Esophagus squamous epithelium (tissue), 5 donors: ENCODE measurements at places on chromosomes 6 and 20.

DNA sequence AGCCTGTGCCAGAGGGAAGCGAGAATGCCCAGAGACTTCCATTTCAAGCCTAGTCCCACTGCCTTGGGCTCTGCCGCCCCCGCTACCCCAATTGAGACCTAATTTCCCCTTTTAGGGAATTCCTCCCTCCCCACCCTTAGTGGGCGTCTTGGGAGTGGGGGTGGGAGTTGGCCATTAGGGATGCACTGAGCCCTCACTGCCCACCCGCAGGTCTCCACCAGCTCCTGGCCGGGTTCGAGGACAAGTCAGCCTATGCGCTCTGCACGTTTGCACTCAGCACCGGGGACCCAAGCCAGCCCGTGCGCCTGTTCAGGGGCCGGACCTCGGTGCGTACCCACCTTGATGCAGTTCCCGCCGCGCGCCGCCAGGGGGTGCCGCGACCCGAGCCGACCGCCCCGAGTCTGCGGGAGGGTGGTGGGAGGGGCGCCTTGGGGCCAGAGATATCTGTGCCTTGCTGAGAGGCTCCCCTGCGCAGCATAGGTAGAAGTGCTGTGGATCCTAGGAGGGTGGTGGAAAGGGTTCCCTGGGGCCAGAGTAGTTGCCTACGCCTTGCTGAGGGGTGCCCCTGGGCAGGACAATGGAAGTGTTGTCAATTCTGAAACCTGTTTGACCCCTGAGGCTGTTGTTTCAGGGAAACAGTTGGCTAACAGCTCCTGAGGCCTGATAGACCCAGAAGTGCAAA lies 9.2 kb downstream of the ITPA start:
- DNase-seq: no peak

GRCh38 chr6:129329678-129330077 lies 380.3 kb downstream of the ARHGAP18 start:
- DNase-seq: no peak

DNA sequence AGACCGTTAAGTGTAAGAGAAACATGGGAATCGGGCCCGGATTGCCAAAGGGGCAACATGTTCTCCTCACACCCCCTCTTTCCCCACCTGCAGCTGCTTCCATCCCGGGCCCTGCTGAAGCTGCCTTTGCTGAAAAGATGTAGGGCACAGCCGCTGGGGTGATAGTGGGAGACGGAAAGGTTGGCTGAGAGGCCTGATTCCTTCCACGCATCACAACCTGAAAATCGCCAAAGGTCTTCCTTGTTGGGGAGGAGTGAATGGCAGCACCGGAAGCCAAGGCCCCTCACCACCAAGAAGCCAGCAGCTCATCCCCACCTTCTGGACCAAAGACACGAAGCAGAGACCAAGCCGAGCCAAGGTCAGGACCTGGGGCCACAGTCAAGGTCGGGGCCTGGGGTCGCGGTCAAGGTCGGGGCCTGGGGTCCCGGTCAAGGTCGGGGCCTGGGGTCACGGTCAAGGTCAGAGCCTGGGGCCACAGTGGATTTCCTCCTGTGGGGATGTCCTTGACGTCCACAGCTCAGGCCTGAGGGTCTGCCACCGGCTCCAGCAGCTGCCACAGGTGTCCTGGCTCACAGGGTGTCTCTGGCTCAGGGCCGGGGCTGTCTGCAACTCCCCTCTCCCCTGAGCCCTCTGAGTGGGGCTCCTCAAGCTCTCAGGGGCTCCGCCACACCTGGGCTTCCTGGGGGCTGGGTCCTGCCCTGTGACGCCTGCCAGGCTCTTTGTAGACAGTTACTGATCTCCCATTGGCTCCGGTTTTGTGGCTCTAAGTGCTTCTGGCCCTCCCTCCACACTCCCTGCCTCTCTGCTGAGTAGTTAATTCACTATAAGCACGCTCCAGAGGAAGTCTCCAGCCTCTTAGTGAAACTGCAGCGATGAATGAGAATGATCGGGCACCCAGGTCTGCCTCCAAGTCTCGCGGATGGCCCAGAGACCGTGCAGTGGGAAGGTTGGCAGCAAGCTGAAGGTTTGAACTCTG lies 5.5 kb upstream of the CHRNA4 start:
- no peak for DNase-seq

DNA sequence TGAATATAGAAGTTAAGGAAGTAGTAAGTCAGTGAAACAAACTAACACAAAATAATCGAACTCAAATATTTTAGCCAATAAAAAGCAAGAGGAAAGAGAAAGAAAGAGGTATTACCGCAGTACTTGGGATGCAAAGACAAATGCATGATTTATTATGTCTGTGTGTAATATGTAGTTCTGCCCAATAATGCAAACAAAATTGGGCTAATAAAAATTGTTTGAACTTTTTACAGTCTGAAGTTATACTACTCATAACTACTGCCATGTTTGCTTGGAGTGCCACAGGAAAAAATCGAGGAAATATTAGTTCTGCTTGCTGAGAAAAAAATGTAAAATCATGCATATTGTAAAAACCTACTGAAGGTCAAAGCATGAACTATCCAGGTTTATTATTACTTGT lies 360.3 kb upstream of the KCNQ5 start:
- DNase-seq: no peak

DNA sequence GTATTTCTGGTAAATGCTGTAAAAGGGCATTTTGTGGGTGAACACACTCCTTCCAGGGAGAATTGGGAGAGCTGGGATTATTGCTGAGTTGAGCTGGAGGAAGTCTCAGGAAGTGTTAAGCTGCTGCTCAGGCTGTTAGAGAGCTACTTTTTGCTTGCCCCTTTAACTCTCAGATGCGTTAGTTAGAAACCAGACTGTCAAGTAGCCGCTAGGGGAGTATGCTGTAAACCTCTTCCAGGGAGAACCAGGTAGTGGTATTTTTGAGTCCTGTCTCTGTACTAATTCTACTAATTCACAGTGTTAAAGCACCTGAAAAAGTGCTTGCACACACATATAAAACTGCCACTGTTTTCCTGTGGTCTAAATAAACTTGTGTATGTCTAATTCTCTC lies 6.6 kb upstream of the GFRAL start:
- no peak for DNase-seq

DNA sequence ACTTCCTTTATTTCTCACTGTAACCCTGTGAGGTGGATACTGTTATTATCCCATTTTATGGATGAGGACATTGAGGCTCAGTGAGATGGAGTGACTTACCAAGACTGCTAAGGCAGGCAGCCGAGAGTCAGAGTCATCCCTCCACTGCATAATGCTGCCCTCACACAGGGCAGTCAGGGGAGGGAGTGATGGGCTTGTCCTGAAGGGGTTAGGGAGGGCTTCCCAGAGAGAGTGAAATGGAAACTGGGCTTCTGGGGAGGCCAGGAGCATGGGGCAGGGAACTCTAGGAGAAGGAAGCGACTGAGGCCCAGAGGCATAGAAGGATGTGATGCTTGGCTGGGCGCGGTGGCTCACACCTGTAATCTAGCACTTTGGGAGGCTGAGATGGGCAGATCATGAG lies 31.1 kb downstream of the TM9SF4 start:
- DNase-seq: no peak

GRCh38 chr20:25323496-25324246 lies 67.0 kb downstream of the ABHD12 start:
- no peak for DNase-seq

- no peak for DNase-seq
Measured at GRCh38 chr20:5146871-5147592, 20.2 kb downstream of the CDS2 start.

GRCh38 chr20:53332022-53332837 lies 261.4 kb downstream of the ZNF217 start:
- DNase-seq: no peak

- DNase-seq: no peak
Measured at GRCh38 chr6:11096109-11096508, 2.5 kb downstream of the SMIM13 start.

GRCh38 chr6:87623248-87623647 lies 33.3 kb downstream of the ORC3 start:
- no peak for DNase-seq

GRCh38 chr6:116102873-116103272 lies 2.2 kb downstream of the NT5DC1 start:
- DNase-seq: no peak

- peak; percentile 38 for DNase-seq
Measured at GRCh38 chr20:19757487-19758132, 448 bp upstream of the RIN2 start.

GRCh38 chr20:24470746-24471582 lies 1.5 kb downstream of the SYNDIG1 start:
- no peak for DNase-seq

GRCh38 chr6:30887901-30888815 lies 3.8 kb downstream of the DDR1 start:
- no peak for DNase-seq

DNA sequence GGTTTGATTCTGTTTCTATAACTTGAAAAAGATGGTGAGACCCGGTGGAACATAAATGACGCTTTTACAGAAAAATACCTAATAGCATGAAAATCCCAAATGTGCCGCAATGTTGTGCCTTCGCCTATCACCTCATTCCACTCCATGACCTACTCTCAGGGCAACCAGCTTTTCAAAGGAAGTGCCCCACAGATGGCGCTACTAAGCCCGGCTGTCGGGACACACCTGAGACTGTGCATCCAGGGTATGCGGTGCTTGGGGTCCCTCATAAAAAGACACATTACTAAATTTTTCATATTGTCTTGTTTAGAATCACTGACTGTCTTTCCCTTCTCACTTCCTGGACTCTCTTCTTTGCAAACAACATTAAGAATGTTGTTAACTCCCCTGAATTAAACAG lies 145.5 kb upstream of the RPS6KA2 start:
- no peak for DNase-seq

- no peak for DNase-seq
Measured at GRCh38 chr6:76264468-76264867, 192.0 kb upstream of the IMPG1 start.

- no peak for DNase-seq
Measured at GRCh38 chr6:16380220-16380809, 141.9 kb downstream of the GMPR start.

GRCh38 chr20:31713312-31714273 lies 9.1 kb downstream of the BCL2L1 start:
- DNase-seq: no peak

GRCh38 chr20:32592022-32592421 lies 6.9 kb upstream of the NOL4L start:
- DNase-seq: no peak

- no peak for DNase-seq
Measured at GRCh38 chr20:4666001-4666479, 55.7 kb upstream of the PRND start.

DNA sequence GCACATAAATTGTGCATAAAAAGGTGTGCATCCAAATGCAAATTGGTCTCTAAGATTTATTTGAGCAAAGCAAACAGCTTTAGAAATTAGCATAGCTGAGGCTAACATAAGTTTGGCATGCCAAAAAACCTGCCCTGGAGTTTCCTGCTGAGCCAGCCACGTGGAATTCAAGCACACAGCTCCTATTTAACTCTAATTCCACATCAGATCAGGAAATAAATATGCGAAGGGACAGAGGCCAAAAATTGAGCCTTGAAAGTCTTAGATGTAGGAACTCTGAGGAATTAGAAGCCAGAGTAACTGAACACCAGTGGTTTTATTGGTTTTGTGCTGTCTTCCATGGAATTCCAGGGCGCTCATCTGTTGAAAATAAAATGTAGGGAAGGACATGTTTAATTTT lies 19.6 kb downstream of the SOBP start:
- no peak for DNase-seq

- no peak for DNase-seq
Measured at GRCh38 chr6:37362101-37362828, 8.5 kb downstream of the RNF8 start.

GRCh38 chr6:322940-323729 lies 30.8 kb downstream of the DUSP22 start:
- no peak for DNase-seq

DNA sequence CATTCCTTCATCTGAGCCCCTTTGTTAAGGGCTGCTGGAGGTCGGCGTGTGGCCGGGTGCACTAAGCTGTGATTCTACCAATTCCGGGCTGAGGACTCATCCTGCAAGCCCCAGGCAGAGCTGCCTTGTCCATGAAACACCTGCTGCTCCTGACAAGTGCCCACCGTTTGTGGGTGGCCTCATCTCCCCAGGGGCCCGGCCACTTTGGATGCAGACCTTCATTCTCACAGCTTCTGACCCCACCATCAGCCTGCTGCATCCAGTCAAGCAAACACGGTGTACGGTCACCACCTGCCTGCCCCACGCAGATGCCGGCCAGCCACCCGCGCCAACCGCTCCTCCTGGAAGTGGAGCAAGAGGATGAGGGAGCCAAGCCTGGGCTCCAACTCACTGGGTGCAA lies 382.7 kb downstream of the THBS2 start:
- DNase-seq: no peak

DNA sequence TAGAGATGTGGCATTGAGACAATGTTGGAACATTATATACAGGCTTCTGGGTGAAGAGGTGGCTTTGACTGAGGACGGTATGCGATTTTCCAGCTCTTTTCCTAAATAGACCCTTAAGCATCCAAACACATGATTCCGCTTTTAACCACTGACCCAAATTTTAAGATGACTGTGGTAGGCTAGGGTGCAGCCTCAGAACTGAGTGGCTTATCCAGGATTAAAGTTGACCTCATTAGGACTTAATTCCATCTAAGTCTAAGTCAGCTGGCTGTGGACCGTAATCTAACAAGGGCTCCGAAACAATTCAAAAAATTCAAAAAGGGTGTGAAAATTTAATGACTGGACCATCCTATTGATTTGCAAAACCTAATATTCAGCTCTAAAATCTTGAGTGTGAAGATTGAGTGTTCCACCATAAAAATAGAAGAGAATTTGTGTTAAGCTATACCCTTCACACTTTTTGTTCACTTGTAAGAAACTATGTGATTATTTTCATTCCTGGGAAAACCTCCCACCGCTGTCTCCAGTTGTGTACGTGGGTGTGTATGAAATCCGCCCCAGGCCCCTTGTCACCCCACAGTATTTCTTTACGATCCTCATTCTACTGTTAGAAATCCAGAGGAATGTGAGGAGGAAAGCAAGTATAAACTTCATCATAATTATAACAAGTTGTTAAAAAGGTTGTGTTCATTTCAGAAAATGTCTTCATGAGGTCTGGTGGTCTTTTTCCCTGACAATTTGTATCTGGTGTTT lies 2.7 kb downstream of the PCMTD2 start:
- DNase-seq: no peak

- no peak for DNase-seq
Measured at GRCh38 chr6:167442245-167442644, 117.4 kb downstream of the TTLL2 start.

DNA sequence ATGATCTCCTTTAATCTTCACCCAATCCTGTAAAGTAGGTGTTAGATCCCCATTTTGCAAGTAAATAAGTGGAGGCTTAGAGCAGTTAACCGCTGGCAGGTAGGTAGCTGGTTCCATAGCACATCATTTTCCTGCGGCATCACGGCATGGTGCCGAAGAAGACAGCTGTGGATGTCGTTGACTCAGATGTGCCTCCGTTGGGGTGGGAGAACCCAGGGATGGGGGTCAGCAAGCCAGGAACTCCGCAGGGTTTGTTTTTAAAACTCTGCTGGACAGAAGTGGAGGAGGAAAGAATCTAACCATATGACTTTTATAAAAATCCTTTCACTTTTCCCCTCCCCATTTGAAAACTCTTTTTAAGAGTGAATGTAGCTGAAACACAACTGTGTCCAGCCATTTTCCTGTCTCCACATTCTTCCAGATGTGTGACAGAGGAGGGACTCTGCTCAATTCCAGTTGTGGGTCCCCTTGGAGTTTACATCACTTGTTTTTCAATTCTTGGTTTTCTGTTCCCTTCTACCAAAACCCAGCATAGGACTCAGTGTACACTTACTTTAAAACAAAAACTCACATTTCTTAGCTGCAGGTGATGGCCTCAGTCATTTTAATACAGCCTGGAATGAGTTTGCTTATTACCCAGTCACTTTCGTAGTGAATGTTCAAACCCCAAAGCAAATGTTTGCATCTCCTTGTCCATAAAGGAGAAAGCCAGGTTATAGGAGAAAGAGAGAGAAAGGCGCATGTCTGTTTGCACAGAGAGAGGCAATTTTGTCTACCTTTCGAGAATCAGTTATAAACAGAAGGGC lies 27.6 kb upstream of the PI16 start:
- DNase-seq: no peak
